ENCODE measurements at places on chromosomes 7 and 10. TPM values are rescaled to one million over a fixed set of nuclear protein-coding genes. Genes with fewer than 3 reads are reported as not detected.
A peak's percentile ranks its signal among the peaks of the same experiment; 100 is the strongest.

Gene SPDYE1
- not detected for total RNA-seq

Gene PVRIG
- total RNA-seq: not detected

DNA sequence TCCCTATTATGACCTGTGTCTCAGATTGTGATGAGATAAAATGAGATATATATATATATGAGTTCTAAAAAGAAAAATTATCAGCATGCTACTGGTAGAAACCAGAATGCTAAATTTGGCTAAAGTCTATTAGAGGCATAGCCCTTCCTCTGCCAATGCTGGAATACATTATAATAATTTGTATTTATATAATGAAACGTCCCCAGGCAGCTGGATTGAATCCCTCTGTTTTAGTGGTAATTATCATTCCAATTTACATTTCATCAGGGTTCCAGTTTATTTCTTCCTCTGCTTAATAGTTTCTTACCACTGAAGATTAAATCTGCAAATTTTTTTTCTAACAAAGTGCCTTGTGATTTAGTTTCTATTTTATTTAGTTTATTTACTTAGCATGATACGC, 71.8 kb upstream of the ABI1 start:
- no peaks in the 10 kb centered on the region for H3K27me3 ChIP-seq
- no peaks in the 10 kb centered on the region for H3K4me1 ChIP-seq
- no peak overlapping the region for H3K27ac ChIP-seq
- DNase-seq: no peak

Gene TMEM26
- 0.56 TPM for total RNA-seq

DNA sequence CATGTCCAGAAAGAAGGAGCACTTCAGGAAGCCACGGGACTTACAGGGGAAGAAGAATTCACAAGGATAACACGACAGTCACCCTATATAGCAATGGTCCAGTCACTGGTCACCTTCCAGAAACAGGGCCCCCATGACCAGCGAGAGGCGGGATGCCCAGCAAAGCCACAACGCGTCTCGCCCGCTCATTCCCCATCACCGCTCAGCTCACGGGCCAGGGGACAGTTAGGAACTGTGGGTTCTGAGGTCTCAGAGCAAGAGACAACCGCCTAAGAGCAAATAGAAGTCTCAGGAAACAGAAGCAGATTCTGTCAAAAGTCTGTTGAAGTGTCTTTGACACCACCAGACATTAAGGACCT, 71.9 kb downstream of the PROSER2 start:
- H3K36me3 ChIP-seq: no peaks in the 10 kb centered on the region
- no peak for DNase-seq
- H3K27me3 ChIP-seq: no peaks in the 10 kb centered on the region

DNA sequence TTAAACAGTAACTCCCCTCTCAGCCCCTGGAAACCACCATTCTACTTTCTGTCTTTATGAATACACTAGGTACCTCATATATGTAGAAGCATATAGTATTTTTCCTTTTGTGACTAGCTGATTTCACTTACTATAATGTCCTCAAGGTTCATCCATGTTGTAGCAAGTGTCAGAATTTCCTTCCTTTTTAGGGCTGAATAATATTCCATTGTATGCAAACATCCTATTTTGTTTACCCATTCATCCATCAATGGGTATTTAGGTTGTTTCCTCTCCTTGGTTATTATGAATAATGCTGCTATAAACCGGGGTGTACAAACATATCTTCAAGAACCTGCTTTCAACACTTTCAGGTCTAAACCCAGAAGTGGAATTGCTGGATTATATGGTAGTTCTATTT, 125.3 kb downstream of the SGMS1 start:
- no peak for DNase-seq
- peaks cover 4% of the 10 kb centered on the region for H3K4me1 ChIP-seq
- no peak overlapping the region for H3K27ac ChIP-seq

DNA sequence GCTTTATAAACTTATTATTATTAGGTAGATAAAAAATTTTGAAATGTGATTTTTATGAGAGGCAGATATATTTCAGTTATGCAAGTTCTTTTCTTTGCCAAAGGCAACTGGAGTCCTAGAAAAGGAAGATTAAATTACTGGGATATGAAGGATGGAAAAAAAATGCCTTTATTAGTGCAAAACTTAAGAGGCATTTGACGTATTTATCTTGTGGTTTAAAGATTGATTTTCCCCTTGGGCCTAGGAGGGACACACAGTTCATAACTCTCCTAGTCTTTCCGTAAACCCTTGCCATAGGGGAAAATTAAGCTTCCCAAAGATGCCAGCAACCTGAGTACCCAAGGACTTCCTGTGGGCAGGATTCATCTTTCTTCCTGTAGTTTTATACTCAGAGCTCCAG, 3.1 kb upstream of the STEAP4 start:
- H3K4me3 ChIP-seq: no peak overlapping the region
- no peaks in the 10 kb centered on the region for H3K36me3 ChIP-seq
- no peak overlapping the region for H3K27ac ChIP-seq
- no peaks in the 10 kb centered on the region for H3K4me1 ChIP-seq

DNA sequence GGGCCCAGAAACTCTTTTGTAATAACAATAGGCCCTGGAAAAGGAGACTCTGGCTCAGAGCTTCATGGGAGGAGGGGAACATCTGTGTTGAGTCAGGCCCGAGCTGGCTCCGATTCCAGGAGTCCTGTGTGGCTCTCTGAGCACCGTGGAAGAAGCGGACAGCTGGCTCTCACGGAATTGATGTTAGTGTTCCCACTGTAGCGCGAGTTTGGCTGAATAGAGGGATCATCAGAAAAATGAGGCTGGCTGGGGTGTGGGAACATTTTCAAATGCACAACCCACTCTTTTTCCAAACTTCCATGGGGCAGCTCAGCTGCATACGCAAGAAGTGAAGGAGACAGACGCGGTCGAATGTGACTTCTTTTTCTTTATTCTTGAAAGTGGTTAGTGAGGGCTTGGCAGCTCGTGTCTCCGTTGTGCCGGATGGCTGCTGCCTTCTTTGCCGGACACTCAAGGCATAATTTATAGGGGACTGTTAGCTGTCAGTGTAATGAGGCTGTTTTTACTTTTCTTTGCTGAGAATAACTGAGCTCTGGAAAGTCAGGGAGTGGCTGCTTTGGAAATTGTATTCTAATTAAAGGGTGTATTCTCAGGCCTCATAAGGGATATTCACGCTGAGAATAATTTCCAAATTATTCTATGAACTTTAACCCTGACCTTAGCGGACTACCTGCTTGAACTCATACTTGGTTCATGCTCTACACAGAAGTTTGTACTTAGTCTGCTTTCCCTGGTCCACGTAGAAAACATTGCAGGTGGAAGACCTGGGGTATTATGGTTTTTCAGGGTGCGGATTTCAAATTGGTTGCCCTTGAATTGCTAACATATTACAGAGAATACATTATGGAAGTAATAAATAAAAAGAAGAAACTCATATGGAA, 23.1 kb downstream of the MDFIC start:
- H3K4me3 ChIP-seq: peak overlapping the region; percentile 43
- DNase-seq: peak; percentile 94
- H3K4me1 ChIP-seq: peaks cover 5% of the 10 kb centered on the region
- no peaks in the 10 kb centered on the region for H3K27me3 ChIP-seq
- peaks cover 3% of the 10 kb centered on the region for H3K36me3 ChIP-seq

- DNase-seq: no peak
- peaks cover 4% of the 10 kb centered on the region for H3K4me1 ChIP-seq
- no peaks in the 10 kb centered on the region for H3K36me3 ChIP-seq
These were observed 695 bp downstream of the HSPA12A start for GRCh38 chr10:116741391-116742351.

DNA sequence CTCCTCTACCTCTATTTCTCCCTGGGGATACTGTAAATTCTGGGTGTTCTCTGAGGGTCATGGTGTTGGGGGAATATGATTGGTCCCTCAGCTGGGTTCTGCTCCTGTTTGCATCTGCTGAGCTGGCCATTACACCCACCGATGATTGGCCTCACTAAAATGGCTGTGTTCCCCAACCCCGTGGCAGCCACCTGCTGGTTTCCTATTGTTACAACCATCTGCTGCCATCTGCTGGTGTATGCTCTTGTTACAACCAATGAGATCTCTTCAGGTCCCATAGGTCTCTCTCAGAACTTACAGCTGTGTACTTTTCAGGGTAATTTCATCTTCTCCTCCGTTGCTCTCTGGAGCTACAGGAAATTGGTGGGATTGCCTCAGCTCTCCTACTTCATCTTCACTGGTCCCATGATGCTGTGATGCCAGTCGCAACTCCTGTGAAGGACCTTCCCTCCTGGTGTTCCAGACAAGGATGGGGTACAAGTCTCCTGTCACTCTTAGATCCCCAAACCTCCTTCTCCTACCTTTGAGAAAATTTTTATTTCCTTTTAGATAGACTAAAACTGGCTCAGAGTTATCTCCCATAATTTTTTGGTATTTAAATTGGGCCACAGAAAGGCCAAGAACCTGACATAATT, 303.5 kb upstream of the SMIM30 start:
- no peaks in the 10 kb centered on the region for H3K27me3 ChIP-seq
- no peaks in the 10 kb centered on the region for H3K36me3 ChIP-seq
- no peak overlapping the region for H3K27ac ChIP-seq
- no peak overlapping the region for H3K4me3 ChIP-seq
- H3K4me1 ChIP-seq: no peaks in the 10 kb centered on the region
- DNase-seq: peak; percentile 82

Gene RBP4
- total RNA-seq: not detected

Gene SEMA4G
- total RNA-seq: 0.56 TPM

DNA sequence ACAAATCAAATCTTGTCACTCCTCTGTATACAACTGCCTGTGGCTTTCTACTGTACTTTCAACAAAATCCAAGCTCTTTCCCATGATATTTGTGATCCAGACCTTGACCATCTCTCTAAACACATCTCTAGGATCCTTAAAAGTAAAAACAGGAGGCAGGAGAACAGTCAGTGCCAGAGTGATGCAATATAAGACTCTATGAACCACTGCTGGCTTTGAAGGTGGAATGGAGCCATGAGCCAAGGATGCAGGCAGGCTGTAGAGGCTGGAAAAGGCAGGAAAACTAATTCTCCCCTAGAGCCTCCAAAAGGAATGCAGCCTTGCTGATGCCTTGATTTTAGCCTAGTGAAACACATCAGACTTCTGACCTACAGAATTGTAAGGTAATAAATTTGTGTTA, 45.5 kb upstream of the LRRN3 start:
- no peaks in the 10 kb centered on the region for H3K4me1 ChIP-seq
- H3K27me3 ChIP-seq: no peaks in the 10 kb centered on the region
- no peaks in the 10 kb centered on the region for H3K36me3 ChIP-seq
- no peak overlapping the region for H3K4me3 ChIP-seq

- DNase-seq: no peak
- no peak overlapping the region for H3K27ac ChIP-seq
- H3K4me1 ChIP-seq: peaks cover 5% of the 10 kb centered on the region
- H3K27me3 ChIP-seq: no peaks in the 10 kb centered on the region
- no peak overlapping the region for H3K4me3 ChIP-seq
These were observed 94.0 kb downstream of the TWIST1 start for GRCh38 chr7:19023477-19023876.

DNA sequence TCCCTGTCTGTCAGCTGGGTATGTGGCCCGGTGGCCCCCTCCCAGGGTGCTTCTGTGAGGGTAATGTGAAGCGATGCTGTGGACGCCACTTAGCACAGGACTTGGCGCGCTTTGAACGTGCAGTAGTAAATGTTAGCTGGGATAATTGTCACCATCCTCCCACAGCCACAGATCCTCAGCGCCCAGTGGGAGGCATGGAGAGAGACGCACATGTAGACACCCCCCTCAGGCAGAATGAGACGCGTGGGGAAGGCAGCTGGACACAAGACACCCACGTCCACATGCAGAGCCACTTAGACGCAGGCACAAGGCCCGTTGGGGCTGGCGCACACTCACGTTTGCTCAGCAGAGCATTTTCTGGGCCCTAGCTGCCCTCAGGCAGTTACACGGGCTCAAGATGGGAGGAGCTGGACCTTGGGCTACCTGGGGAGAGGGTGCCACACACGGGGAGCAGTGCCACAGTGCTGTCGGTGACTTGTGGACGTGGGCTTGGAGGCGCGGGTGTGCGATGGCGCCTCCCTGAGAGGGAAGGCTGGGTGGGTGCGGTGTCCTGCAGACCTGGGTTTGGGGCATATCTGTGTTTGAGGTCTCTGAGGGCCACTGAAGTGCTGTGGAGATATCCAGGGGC, 26.4 kb downstream of the ADCYAP1R1 start:
- DNase-seq: no peak
- no peaks in the 10 kb centered on the region for H3K36me3 ChIP-seq
- H3K4me3 ChIP-seq: no peak overlapping the region
- peaks cover 10% of the 10 kb centered on the region for H3K27me3 ChIP-seq
- H3K4me1 ChIP-seq: no peaks in the 10 kb centered on the region

- peak overlapping the region; percentile 40 for H3K27ac ChIP-seq
- H3K4me1 ChIP-seq: peaks cover 50% of the 10 kb centered on the region
- no peaks in the 10 kb centered on the region for H3K27me3 ChIP-seq
- H3K4me3 ChIP-seq: no peak overlapping the region
- no peaks in the 10 kb centered on the region for H3K36me3 ChIP-seq
- DNase-seq: peak; percentile 90
These were observed 126.5 kb upstream of the JCAD start for GRCh38 chr10:30185916-30186315.

Gene ITIH5
- under 0.01 TPM for total RNA-seq

DNA sequence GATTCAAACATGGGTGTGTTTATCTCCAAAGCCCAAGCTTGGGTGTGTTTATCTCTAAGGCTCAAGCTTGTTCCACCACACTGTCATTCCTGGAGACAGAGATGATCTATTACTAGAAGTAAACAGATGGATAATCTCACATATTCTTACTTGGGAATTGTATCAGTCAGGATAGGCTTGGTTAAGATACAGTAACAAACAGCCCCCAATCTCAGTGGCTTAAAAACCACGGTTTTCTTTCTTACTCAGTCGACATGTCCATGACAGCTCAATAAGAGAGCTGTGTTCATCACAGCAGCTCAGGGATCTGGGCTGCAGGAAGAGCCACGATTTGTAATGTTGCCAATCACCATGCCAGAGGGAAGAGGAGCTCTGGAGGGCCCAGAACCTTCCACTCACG, 38.5 kb upstream of the LOXL4 start:
- H3K4me1 ChIP-seq: peaks cover 9% of the 10 kb centered on the region
- peaks cover 24% of the 10 kb centered on the region for H3K27me3 ChIP-seq
- DNase-seq: no peak
- no peak overlapping the region for H3K27ac ChIP-seq
- H3K36me3 ChIP-seq: no peaks in the 10 kb centered on the region

GRCh38 chr10:117130862-117131375, 7.2 kb downstream of the VAX1 start:
- no peak for DNase-seq
- H3K36me3 ChIP-seq: no peaks in the 10 kb centered on the region
- peaks cover 3% of the 10 kb centered on the region for H3K4me1 ChIP-seq
- no peak overlapping the region for H3K27ac ChIP-seq
- H3K4me3 ChIP-seq: peak overlapping the region; percentile 8

DNA sequence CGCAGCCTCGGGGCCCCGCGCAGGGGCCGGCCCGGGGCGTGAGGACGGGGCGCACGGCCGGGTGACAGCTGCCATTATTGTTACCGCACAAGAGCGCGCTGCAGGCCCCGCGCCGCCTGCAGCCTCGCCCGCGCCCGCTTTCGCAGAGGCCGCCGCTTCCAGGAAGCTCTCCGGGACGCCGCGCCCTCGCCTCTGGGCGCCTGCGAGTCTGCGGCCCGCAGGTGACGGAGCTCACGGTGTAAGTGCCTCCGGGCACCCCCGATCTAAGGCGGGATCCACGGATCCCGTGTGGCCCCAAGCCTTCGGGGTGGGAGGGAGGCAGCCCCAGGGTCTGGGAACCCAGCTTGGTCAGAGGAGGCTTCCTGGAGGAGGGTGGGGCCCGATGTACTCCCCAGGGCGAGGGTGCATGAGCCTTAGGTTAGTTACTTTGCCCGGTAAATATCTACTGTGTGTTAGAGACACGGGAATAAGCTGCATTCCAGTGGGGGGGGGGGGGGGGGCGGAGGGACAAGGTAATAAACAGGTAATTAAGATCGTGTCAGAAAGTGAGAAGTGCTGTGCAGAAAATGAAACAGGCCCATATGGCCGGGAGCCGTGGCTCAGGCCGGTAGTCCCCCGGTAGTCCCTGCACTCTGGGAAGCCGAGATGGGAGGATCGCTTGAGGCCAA, 638 bp downstream of the IQCE start:
- H3K36me3 ChIP-seq: no peaks in the 10 kb centered on the region
- no peaks in the 10 kb centered on the region for H3K27me3 ChIP-seq
- H3K4me1 ChIP-seq: peaks cover 5% of the 10 kb centered on the region
